ENCODE measurements at places on chromosomes 7 and 10.

GRCh38 chr10:124523901-124524300 is 62.3 kb downstream of the LHPP start:
- DNase-seq: no peak

GRCh38 chr10:123009105-123009820 is 457 bp downstream of the ACADSB start:
- DNase-seq: no peak

DNA sequence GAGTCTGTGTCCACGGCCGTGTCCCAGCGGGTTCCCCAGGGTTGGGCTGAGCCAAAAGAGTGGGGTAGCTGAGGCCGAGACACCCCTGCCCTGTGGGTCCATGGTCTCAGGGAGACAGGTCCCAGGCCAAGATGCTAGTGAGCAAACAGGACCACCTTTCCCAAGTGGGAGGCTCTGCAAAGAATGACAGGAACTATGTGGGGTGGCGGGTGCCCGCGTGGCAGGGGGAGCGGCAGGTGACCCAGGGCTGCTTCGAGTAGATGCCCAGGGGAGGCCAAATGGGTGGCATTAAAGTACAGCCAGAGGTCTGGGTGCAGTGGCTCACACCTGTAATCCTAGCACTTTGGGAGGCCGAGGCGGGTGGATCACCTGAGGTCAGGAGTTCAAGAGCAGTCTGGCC is 18.2 kb downstream of the TTYH3 start:
- DNase-seq: no peak

GRCh38 chr7:98323597-98324322 is 42.3 kb downstream of the BRI3 start:
- DNase-seq: no peak

DNA sequence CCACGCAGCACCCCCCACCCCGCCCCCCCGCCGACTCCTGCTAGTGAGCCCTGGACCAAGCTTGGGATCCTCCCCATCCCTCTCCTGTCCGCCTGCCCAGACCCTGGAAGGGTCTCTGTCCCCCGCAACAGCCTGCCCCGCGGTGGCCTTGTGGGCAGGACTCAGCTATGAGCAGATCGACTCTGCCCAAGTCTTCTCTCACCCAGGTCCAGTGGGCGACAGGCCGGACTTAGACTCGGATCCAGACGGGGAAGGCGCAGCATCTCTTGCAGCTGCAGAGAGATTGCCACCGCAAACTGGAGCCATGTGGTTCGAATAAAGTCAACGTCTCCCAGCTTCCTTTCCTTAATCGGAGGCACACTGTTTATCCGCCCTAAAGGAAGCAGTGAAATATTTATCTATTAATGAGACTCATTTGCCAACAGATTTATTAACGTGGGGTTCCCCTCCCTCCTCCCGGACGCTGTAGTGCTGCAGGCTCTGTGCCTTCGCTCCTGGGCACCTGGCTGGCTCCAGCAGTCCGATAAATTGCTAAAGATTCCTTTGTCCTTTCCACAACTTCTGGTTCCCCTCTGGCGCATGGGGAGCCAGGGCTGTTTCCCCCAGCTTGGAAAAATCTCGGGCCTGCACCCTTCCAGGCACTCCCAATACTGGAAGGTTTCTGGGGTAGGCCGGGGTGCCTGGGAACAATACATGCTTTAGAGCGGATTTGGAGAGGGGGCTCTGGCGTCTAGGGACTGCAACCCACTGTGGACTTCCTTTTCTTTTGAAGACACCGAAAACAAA is 634 bp upstream of the HOXA7 start:
- no peak for DNase-seq

GRCh38 chr7:42886129-42886528 is 25.7 kb downstream of the C7orf25 start:
- no peak for DNase-seq

GRCh38 chr10:3987143-3987974 is 202.3 kb upstream of the KLF6 start:
- no peak for DNase-seq

DNA sequence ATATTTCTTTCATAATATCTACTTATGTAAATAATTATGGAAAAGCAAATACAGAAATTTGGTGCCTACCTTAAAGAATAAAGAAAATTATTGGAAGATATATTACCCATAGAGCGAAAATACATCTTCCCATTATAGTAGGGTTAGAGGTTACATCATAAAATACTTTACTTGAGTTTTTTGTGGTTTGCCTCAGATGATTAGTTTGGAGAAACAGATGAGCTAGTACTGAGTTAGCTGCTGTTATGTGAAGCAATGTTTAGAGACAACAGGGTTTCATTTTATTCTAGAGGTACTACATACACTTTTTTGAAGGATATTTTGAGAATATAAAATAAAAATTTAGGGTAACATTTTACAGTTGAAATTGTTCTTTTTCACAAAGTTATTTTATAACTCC is 2.9 kb upstream of the MLLT10 start:
- DNase-seq: peak; percentile 46

- no peak for DNase-seq
Observed at GRCh38 chr7:43619213-43620012, 36.5 kb downstream of the STK17A start.

- DNase-seq: no peak
Observed at GRCh38 chr10:33632432-33632831, 298.0 kb upstream of the NRP1 start.

DNA sequence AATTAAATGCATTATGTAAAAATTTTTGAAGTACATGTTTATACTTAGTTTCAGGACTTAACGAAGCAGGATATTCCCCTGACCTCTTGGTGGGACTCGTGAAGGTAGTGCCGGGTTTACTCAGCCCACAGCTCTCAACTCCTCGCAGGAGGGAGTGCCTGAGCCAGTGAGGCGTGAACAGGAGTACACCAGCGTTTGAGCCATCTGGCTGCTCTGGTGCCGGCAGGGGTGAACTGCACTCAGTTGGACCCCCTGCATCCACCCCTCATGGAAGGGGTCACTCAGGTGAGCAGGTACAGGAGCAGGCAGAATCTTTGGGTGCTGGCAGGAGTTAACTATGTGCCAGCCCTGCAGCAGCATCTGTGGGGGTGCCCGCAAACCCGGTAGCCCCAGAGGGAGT is 625.1 kb upstream of the PCDH15 start:
- DNase-seq: no peak

DNA sequence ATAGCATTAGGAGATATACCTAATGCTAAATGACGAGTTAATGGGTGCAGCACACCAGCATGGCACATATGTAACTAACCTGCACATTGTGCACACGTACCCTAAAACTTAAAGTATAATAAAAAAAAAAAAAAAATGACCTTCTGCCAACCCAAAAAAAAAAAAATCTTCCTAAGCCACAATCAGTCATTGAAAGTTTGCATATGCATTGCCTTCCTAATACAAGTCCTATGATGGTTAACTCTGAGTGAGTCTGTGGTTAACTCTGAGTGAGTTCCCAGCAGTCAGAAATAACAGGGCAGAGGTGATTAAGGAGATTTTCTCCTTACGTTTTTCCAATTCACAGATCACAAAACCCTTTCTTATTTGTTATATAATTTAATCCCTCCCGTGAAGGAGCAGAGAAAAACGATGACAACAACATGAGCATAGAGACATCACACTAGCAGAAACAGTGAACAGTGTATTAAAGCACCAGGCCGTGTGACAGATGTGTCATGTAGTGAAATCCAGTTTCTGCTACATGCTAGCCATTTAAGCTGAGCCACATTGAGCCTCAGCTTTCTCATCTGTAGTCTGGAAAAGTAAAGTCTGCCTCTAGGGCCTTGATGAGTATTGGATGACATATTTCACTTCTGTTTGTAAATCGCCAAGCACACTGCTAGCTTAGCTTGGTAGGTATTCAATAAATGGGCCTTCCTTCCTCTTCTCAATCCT is 7.4 kb upstream of the RNF148 start:
- no peak for DNase-seq

- no peak for DNase-seq
Observed at GRCh38 chr10:129775681-129776080, 188.4 kb downstream of the EBF3 start.

DNA sequence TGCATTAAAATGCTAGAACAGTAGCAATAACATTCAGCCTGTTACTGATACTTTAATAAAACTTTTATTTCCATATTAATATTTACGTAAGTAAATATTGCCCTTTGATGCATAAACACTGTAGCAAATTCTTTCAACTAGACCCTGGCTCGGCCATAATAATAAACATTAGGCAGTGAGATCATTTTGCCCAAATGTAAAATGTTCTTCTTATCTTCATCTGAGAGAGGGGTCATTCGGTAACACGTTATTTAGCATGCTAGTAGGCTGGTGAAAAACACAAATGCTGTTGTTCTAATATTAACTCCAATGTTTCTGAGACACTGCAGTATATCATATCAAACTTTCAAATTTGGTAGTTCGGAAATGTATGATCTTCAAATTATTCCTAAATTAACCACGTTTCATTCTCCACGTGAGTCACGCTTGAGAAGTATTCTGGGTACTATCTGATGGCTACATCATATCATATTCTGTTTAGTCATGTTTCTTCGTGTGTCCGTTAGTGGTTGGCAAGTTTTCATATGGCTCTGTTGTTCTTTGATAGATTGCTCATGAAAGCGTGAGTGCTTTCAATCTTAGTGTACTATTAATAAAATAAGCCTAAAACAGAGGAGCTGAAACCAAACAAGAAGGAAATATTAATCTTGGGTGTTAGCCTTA is 145.8 kb downstream of the NSUN6 start:
- no peak for DNase-seq

DNA sequence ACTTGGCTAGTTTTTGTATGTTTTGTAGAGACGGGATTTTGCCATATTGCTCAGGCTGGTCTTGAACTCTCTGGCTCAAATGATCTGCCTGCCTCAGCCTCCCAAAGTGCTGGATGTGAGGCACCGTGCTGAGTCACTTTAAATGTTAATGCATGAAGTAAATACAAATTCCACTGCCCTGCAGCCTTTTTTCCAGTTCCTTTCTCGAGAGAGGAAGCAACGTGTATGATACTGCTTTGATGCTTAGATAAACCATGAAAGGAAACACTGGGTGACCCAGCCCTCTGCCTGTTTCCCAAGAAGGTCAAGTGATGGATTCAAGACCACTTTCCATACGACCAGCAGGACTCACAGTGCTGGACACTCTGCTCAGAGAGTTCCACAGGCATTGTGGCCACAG is 11.3 kb upstream of the MRPS24 start:
- no peak for DNase-seq

DNA sequence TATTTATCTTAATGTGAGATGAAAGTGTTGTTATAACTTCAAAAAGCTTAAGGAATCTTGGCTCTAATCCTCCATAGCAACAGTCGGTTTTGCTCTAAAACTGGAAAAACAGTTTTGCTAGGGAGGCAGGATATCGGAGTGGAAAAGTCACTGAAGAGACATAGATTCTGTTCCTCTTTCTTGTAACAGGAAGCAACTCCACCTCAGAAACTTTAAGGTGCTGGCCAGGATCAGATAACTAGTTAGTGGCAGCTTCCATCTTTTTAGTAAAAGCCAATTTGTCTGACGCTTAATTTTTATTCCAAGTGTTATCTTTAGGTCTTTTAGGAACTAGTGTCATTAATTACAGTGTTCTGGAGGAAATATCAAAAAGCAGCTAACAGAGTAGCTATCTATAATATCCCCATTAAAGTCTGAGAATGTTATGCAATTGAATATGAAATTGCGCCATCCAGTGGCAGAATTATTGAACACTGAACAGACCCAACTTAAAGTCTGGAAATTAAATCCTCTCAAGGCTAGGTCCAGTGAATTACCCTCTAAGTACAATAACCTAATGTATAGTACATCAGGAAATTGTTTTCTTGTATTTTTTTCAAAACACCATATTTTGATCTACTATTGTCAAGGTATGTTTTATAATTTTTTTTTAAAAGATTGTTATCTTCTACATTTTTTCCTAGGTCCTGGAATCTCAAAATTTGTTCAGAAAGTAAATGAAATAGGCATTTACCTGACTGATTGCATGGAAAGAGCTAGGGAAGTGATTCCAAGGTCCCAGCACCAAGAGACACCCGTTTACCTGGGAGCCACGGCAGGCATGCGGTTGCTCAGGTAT is 65.9 kb upstream of the CC2D2B start:
- DNase-seq: peak; percentile 36

DNA sequence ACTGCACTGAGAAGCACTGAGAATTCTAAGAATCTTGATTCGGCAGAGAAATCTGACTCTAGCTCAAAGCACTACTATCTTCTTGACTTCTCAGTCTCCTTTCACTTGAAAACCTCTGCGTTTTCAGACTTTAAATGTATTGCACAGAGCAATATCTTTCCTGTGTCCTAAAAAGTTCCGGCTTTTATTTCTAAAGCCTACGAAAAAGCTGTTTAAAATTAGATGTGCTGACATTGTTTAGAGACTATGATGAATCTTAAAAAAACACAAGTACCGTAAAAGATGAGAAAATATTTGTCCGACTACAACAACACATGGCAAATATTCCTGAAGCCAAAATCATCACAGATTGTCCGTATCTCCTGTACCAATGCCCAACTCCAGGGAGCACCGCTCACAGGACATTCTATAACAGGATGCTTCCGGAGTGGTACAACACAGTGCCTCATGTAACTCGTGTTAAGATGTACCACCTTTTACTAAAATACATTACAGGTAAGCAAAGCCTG is 136.9 kb downstream of the CUBN start:
- no peak for DNase-seq

- DNase-seq: no peak
Observed at GRCh38 chr10:3886641-3887251, 101.7 kb upstream of the KLF6 start.

DNA sequence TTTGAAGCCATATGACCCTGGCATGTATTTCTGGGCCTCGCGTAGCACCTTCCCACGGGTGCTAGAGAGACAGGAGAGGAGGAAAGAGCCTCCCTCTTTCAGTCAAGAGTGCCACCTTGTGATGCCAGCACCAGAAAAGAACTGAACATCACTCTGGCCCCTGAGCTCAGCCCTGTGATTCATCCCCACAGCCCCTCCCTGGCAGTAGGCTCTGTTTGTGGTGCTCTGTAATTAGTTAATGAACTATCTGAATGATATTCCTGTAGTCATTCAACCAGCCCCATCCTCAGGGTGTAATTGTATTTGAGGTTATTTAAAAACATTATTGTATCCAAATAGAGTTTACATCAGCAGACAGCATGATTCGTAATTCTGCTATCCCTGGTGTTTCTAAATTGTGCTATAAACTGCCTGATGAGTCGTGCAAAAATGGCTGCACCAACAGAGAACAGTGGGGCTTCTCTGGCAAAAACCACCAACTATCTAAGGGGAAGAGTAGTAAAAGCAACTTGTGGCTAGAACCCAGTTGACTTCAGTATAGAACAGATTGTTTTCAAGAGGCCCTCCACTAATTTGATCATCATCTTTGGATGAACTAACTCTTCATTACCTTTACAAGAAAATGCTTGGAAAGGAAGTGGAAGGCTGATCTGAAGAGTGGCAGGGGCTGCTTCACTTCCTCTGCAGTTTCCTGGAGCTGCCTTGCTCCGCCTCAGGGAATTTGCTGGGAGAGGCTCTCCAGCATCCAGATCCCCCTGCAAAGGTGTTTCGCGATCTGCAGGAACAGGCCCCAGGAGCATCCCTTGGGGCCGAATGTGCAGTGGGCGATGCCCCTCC is 23.7 kb upstream of the TIAL1 start:
- DNase-seq: no peak

GRCh38 chr7:125033506-125033905 is 103.9 kb upstream of the POT1 start:
- DNase-seq: no peak

All from NCI-H1694 treated with DMSO at 0.1 percent for 48 hours (cell line).